ENCODE measurements at places on chromosomes 16 and 17.

DNA sequence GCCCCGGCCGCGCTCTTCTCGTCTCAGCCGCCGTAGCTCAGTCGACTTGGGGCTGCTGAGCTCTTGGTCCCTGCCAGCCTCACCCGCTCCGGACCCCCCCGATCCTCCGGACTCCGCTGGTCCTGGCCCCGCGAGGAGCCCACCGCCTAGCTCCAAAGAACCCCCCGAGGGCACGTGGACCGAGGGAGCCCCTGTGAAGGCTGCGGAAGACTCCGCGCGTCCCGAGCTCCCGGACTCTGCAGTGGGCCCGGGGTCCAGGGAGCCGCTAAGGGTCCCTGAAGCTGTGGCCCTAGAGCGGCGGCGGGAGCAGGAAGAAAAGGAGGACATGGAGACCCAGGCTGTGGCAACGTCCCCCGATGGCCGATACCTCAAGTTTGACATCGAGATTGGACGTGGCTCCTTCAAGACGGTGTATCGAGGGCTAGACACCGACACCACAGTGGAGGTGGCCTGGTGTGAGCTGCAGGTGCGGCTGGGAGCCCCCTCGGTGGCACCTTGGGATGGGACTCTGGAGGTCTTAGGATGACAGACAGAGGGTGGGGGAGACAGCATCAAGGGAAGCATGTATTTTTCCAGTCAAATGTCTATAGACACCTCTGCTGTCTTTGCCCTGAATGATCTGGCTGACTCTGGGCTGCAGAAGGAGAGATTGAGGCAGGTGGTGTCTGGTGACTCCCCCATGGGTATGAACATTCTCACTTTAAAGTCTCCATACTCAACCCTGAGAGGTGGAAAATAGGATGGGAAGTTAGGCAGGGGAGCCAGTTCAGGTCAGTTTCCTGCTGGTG is 635 bp downstream of the WNK4 start:
- no peak for DNase-seq

GRCh38 chr17:48722915-48723422 is at the start of gene PRAC2:
TSS of gene PRAC2 (plus strand) at chr17:48723185. CDS start at chr17:48724411, 1,226 bp downstream.
- DNase-seq = no peak

DNA sequence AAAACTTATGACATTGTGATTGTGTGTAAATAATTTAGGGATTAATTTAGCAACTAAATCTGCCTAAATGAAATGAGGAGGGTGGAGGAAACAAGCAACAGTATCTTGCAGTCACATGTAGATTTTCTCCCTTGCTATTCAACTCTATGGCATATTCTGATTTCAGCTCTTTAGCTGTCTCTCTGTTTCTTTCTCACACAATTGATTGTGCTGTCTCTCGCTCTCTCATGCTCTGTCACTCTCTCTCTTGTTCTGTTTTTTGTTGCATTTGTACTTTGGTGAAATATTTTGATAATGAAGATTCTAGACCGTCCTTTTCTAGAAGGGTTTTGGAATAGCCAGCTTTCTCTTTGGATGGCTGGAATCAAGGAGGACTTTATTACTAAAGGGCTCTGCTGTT is 70.6 kb downstream of the BCAS3 start:
- no peak for DNase-seq

DNA sequence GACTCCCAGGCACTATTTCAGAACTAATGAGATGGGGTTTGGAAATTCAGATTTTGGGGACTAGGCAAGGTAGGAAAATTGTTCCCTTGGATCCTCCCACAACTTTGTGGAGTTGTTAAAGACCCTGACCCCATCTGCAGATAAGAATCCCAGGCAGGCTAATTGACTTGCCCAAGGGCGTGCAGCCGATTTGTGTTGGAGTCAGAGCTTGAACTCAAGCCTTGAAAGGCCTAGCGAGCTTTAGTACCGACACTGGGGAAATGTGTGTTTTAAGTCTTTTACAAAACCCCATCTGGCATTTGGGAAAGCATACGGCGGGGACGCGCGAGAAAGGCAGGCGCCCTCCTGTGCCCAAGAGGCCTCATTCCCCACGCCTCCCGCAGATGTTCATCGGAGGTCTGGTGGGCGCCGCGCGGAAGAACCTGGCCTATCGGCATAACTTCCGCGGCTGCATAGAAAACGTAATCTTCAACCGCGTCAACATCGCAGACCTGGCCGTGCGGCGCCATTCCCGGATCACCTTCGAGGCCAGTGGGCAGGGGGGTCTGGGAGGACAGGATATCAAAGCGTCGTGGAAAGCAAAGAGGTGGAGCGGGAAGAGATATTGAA is 4.3 kb downstream of the CNTNAP1 start:
- no peak for DNase-seq

GRCh38 chr16:61295311-61295710 is 740.9 kb downstream of the CDH8 start:
- no peak for DNase-seq

DNA sequence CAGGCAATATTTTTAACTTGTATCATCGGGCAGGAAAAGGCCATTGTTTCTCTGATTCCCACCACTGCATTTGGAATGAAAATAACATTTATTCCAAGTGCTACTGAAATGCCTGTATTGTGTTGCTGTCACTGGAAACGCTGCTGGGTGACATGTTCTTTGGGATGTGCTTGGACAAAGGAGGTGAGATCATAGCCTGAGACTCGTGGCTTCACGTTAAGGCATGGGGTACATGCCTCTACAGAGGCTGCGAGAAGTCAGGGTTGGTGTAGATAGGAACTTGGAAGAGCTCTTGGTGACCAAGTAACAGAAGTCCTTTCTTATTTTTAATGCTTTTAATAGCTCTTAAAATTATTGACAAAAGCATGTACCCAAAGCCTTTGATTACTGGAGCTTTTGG is 58.8 kb upstream of the MAF start:
- DNase-seq = no peak

DNA sequence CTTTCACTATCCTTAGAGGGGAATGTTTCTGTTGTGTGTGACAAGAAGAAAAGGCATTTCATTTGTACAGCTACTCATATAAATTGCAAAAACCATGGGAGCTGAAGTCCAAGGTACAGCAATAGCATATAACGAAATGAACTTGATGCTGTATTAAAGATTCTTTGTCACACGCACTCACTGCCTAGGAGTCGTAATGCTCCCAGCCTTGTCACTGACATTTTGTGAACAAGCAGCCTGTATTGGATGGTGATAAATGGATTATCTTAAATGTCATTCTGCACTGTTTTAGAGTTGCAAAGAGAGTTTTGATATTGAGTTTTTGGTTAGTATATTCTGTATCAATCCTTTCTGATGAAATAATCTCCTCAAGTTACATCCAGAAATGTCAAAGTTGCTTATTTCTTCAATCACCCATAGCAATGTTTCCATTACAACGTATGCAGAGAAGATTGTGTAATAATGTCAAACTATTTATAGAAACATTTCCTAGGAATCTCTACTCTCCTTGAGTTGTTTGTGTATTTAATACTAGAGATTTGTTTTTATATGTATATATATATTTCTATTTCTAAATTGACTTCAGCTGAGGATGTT is 270.6 kb downstream of the FTO start:
- no peak for DNase-seq
